MCF 10A (cell line): ENCODE measurements at places on chromosomes 6 and 20. TPM values are rescaled to one million over a fixed set of nuclear protein-coding genes. Genes with fewer than 3 reads are reported as not detected.

GRCh38 chr6:106037060-106037459 is 49.1 kb upstream of the PRDM1 start:
- peak; percentile 10 for DNase-seq

- DNase-seq = no peak
Measured at GRCh38 chr20:45904583-45905504, 7.1 kb downstream of the PLTP start.

- no peak for DNase-seq
Measured at GRCh38 chr6:41836660-41837052, 49.2 kb downstream of the TOMM6 start.

DNA sequence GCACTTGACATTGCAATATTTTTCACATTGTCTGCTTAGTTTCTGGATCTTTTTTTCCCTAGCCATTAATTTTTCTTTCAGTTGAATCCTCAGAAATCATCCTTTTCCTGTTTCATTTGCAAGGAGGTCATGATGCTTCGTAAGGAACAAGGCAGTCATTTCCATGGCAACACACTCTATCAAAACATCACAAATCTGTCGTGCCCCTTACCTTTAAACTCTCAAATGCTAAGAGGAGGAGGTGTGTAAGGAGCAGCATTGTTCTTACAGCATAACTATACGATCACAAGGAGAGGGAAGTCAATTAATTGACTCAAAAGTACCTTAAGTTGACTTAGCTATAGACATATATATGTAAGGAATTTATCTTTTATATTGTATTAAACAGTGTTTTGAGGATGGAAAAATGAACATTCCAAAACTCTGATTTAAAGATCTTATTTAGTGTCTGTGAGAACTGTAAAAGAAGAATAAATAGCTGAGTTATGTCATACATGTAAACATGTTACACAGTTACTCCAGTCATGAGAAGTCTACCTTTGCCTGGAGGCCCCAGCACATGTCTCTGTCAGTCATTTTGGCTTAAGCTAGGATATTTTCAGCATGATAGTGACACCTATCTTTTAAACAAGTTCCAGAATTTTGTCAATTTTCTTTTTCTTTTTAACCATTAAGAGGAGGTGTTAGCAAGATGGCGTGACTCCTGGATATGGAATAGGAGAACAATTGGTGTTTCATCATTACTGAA is 41.6 kb downstream of the CDKAL1 start:
- DNase-seq = no peak

DNA sequence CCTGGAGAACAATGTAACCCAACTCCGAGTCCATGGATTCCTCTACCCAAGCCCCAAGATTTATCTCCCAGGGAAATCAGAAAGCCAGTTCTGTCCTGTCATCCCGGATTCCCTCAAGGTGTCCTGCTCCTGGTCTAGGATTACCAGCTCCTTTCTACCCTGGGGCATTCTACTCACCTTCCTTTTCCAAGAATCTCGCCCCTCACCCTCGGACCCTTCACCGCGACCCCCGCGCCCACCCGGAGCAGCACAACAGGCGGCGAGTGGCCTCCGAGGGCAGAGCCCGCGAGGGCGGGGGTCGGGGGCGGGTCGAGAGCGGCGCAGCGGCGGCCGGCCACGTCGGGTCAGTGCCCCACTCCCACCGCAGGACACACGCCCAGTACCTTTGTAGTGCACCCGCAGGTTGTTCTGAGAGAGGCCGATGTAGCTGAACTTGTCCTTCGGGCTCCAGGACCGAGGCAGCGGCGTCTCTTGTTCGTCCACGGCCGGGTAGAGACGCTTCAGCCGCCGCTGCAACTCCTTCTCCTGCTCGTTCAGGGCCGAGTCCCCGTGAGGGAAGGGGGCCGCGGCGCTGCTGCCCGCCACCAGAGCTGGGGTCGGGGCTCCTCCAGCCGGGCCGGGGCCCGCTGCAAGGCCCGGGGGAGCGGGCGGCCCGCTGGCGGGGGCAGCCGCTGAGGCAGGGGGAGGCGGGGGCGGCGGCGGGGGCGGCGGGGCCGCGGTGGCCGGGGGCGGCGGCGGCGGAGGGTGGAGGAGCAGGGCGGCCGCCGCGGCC is 897 bp downstream of the RANBP9 start:
- peak; percentile 39 for DNase-seq

GRCh38 chr6:157513004-157513603 is 132.1 kb downstream of the ZDHHC14 start:
- DNase-seq = no peak

DNA sequence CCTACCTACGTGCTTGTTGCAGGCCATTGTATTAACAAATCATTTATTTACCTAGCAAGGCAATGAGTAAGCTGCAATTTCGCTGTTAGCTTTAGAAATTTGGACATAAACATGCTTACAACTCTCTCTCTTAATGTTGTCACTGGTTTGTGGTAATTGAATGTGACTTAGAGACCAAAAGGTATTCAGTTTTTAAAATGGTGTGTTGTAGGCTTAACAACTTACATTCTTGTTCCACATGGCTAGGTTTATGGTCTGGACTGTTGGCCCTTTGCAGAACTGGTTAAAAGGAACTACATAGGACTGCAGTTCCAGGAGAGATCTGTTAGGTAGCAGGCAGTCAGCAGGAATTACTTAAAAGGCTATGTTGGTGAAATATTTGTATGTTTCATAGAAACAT is 10.3 kb upstream of the CTAGE9 start:
- no peak for DNase-seq

DNA sequence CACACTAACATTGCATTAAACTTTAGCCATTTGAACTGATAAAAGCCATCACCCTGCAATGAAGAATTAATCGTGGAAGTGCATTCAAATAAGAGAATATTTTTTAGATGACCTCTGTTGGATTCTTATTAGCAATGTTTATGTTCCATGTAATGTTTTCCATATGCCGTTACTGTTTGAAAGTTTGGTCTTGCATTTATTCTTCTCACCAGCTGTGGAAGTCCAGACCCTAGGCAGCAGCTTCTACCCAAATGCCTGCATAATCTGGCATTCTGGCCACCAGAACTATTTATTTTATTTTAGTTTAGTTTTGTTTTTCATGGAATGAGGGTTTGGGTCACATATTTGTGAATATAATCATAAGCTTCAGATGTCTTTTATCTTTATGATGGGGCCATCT is 140.4 kb downstream of the SAMD5 start:
- no peak for DNase-seq

DNA sequence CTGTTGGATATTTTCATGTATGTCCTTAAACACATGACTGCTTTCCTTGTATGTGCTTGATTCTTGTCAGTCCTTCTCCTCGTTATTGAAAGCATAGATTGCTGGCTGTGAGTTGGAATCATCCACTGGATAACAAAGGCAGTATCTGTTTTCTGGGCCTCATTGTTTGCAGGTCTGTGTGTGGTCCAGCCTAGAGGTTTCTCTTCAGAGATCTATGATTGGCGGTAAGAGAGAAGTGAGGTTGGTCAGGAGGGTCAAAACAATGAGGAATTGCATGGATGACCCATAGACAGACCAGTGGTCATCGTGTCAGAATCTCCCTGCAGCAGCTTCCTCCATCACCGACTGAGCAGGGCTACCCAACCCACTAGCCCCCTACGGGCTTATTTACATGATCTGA is 915.0 kb downstream of the KIF16B start:
- DNase-seq = no peak

CST4 gene
- total RNA-seq = not detected in 2 replicates

TRDN gene
- total RNA-seq = not detected in 2 replicates
